ENCODE measurements at places on chromosomes 5 and 9. TPM values are rescaled to one million over a fixed set of nuclear protein-coding genes. Genes with fewer than 3 reads are reported as not detected.

- H3K4me1 ChIP-seq, result no peaks in the 10 kb centered on the region
- DNase-seq, result no peak
- no peak overlapping the region for H3K4me3 ChIP-seq
- H3K27me3 ChIP-seq, result no peaks in the 10 kb centered on the region
- no peaks in the 10 kb centered on the region for H3K36me3 ChIP-seq
Measured at GRCh38 chr5:2105141-2105540, 222.4 kb upstream of the IRX4 start.

- no peaks in the 10 kb centered on the region for H3K27me3 ChIP-seq
- H3K4me1 ChIP-seq, result no peaks in the 10 kb centered on the region
- no peaks in the 10 kb centered on the region for H3K36me3 ChIP-seq
- H3K27ac ChIP-seq, result no peak overlapping the region
- no peak overlapping the region for H3K4me3 ChIP-seq
Measured at GRCh38 chr5:84825606-84826005, 440.9 kb upstream of the EDIL3 start.

Gene PCDH12
- 1.3 TPM for total RNA-seq

DNA sequence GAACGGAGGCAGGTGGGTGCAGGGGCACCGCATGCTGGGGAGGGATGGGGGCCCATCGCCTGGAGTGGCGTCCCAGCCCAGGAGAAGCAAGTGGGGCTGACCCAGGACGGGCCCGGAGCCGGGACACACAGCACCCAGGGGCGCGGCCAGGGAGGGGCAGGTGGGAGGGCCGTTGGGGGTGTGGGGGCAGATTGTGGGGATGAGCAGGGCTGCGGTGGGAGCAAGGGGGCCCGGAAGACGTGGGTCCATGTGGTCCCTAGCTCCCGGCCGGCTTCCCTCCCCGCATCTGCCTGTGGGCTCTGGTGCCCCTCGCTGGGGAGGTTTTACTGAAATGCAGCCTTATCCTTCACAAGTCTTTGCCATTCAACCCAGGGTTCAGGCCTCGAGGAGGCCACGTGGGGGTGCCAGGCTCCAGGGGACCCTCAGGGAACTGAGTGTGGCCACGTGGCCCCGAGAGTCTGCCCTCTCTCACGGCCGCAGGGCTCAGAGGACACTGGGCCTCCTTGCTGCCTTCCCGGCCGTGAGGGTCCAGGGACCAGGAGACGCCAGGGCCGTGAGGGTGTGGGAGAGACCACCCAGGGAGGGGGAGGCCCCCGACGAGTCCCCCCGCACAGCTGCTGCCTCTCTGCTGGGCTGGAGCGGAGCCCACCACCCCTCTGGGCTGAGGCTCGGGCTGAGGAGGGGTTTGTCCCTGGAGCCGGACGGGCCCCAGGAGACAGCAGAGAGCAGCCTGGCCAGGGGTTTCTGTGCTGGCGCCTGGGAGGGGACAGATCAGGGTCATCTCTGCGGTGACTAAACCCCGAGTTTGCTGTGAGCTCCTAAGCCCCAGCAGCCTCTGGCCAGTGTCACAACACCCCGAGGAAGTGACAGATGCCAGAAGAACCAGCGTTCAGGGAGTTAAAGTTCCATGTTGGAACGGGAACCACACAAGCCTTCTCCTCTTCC lies 35.2 kb downstream of the SLC9A3 start:
- no peaks in the 10 kb centered on the region for H3K36me3 ChIP-seq
- H3K4me3 ChIP-seq, result no peak overlapping the region
- no peaks in the 10 kb centered on the region for H3K4me1 ChIP-seq
- no peak overlapping the region for H3K27ac ChIP-seq
- no peaks in the 10 kb centered on the region for H3K27me3 ChIP-seq
- no peak for DNase-seq

DNA sequence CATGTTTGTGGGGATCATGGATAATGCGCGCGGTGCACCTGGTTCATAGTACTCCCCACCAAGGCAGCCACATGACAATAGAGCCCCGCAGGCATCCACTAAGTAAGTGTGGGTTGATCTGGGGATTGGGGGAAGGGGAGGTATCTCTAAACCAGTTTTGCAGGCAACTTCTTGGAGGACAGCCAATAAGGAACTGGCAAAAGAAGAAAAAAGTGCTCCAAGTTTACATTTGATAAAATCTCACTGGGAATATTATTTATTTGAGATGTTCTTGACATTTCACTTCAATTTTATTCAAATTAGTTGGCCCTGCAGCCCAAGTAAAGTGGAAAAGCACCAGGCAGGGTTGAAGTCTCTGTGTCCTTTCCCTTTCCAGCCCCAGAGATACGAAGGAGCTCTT lies 8.5 kb downstream of the FBP1 start:
- H3K36me3 ChIP-seq, result no peaks in the 10 kb centered on the region
- DNase-seq, result no peak
- no peak overlapping the region for H3K4me3 ChIP-seq
- H3K4me1 ChIP-seq, result peaks cover 4% of the 10 kb centered on the region
- no peaks in the 10 kb centered on the region for H3K27me3 ChIP-seq
- peak overlapping the region; percentile 67 for H3K27ac ChIP-seq

Gene SLC25A25
- 18.2 TPM for total RNA-seq

Gene TMED7
- total RNA-seq, result 119 TPM

GRCh38 chr5:9787861-9788600 lies 157.9 kb upstream of the TAS2R1 start:
- no peak for DNase-seq
- H3K27me3 ChIP-seq, result no peaks in the 10 kb centered on the region
- H3K36me3 ChIP-seq, result no peaks in the 10 kb centered on the region
- H3K4me1 ChIP-seq, result no peaks in the 10 kb centered on the region
- H3K27ac ChIP-seq, result no peak overlapping the region
- no peak overlapping the region for H3K4me3 ChIP-seq

Gene IL5
- total RNA-seq, result not detected

DNA sequence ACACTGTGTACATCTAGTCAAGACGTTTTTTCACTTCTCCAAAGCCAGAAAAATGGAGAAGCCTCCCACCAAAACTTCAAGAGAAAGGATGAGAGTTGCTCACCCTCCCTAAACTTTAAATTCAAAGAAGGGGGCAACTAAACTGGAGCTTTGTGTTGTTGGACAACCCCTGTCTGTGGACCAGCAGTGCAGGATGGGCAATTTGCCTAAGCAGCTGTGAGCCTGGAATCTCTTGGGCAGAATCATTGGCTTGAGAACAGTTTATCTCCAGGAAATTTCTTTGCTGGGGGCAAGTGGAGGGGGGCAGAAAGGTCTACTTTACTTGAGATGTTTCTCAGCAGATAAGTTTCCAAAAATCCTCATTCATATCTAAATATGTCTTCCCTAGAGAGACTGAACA lies 151.8 kb downstream of the MUSK start:
- H3K27ac ChIP-seq, result no peak overlapping the region
- no peaks in the 10 kb centered on the region for H3K36me3 ChIP-seq
- H3K27me3 ChIP-seq, result no peaks in the 10 kb centered on the region
- no peaks in the 10 kb centered on the region for H3K4me1 ChIP-seq
- no peak overlapping the region for H3K4me3 ChIP-seq

- peak; percentile 48 for DNase-seq
- no peaks in the 10 kb centered on the region for H3K4me1 ChIP-seq
- H3K4me3 ChIP-seq, result no peak overlapping the region
Measured at GRCh38 chr5:174425271-174425963, 299.0 kb upstream of the MSX2 start.

- DNase-seq, result no peak
- H3K27ac ChIP-seq, result no peak overlapping the region
- no peaks in the 10 kb centered on the region for H3K36me3 ChIP-seq
- H3K27me3 ChIP-seq, result no peaks in the 10 kb centered on the region
- H3K4me3 ChIP-seq, result no peak overlapping the region
- H3K4me1 ChIP-seq, result no peaks in the 10 kb centered on the region
Measured at GRCh38 chr9:21070171-21070571, 7.6 kb downstream of the IFNB1 start.
